CD8-positive, alpha-beta T cell (primary cell): ENCODE measurements at places on chromosomes 7 and 10. TPM values are rescaled to one million over a fixed set of nuclear protein-coding genes. Genes with fewer than 3 reads are reported as not detected.

Gene SSC4D
- not detected for total RNA-seq

Gene CAV2
- not detected for total RNA-seq

Gene PRSS58
- not detected for total RNA-seq

Gene IKZF1
- total RNA-seq = 248 TPM

Gene ADIRF
- total RNA-seq = not detected

Gene CLDN3
- total RNA-seq = not detected
